GM19239 (cell line): ENCODE measurements at places on chromosomes 1 and 21.

DNA sequence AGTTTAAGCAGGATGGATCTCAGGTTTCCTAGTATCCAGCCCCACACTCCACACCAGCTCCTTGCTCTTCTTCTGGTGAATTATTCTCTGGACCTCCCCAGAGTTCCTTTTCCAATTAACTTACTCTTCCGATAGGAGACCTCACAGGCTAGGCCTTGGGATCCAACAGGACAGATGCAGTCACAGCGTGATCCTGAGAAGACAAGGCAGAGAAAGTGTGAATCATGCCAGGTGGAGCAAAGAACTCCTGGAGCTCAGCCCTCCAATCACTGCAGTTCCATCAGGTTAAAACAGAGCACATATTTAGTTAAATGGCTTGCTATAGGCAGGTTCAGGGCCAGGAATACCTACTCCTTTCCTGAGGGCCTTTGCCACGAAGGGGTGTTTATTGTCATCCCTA is 34.1 kb downstream of the C8B start:
- no peak for DNase-seq

- no peak for DNase-seq
These were observed 68.9 kb downstream of the IFI44 start for GRCh38 chr1:78718566-78718965.

DNA sequence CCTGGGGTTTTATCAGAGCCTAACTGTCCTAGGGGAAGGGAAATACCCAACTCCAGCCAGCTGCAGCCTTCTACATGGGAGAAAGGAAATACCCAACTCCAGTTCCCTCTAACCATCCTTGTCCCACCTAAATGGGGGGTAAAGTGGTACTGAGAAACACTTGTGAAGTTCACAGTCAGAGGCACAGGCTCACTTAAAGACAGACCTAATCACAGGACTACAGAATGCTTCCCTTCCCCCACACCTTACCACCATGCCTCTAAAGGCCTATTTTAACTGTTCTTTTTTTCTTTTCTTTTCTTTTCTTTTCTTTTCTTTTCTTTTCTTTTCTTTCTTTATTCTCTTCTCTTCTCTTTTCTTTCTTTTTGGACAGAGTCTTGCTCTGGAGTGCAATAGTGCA is 324.6 kb downstream of the SPATA17 start:
- no peak for DNase-seq

- DNase-seq = no peak
These were observed 180.2 kb upstream of the MAP1LC3C start for GRCh38 chr1:242178924-242179708.

- no peak for DNase-seq
These were observed 639.7 kb downstream of the LMO4 start for GRCh38 chr1:87968197-87968955.
